ENCODE measurements at places on chromosomes 4 and X.

- DNase-seq, result no peak
Measured at GRCh38 chr4:99061048-99061700, 27.4 kb downstream of the ADH5 start.

DNA sequence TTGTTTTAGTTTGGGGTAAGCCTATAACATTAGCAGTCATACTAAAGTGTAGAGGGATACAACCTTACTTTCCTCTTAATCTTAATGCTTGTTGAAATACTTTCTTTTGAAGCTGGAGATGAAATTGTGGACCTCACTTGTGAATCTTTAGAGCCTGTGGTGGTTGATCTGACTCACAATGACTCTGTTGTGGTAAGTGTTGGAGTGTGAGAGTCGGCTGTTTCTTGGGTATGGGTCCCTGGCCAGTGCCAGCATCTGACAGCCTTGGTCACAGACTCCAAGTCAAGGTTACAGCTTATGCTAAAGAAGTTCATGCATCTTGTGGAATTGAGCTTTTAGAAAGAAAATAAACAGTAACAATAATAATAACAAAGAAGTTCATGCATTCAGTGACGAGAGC lies 31.6 kb downstream of the RNF4 start:
- no peak for DNase-seq

DNA sequence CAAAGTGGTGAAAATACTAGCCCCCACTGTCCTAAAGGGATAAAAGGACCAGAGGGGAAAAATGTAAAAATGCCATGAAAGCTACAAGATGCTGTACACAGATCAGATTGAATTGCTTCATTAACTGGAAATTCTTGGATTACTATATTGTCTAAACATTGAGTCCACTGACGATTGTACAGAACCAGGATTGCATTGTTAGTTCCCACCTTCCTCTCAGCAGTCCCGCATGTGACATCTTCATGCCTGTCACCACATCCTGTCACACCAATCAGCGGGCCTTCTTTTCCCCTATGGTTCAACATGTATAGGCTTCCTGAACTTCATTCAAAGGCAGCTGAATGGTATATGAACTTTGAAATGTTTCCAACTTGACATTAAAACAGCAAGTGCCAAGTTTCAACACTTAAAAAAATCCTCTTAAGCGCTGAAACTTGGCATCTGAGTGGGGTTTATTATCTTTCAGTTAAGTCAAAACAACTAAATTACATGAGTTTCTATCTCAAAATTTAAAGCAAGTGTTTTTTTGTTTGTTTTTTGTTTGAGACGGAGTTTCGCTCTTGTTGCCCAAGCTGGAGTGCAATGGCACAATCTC lies 24.6 kb downstream of the ZRSR2 start:
- DNase-seq, result no peak

DNA sequence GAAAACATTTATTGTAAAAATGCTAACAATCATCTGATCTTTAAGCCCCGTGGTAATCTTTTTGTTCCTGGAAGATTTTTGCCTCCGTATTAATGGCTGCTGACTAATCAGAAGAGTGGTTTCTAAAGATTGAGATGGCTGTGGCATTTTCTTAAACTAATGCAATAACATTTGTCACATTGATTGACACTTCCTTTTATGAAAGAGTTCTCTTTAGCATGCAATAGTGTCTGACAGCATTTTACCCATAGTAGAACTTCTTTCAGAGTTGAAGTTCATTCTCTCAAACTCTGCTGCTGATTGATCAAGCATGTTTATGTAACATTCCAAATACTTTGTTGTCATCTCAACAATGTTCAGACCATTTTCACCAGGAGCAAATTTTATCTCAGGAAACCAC lies 26.8 kb upstream of the UGT2B4 start:
- no peak for DNase-seq

- DNase-seq, result no peak
Measured at GRCh38 chr4:111230265-111230664, 607.4 kb upstream of the PITX2 start.

- DNase-seq, result no peak
Measured at GRCh38 chr4:15182600-15183220, 180.4 kb downstream of the CPEB2 start.

GRCh38 chrX:132819711-132820264 lies 138.6 kb downstream of the HS6ST2 start:
- DNase-seq, result no peak

DNA sequence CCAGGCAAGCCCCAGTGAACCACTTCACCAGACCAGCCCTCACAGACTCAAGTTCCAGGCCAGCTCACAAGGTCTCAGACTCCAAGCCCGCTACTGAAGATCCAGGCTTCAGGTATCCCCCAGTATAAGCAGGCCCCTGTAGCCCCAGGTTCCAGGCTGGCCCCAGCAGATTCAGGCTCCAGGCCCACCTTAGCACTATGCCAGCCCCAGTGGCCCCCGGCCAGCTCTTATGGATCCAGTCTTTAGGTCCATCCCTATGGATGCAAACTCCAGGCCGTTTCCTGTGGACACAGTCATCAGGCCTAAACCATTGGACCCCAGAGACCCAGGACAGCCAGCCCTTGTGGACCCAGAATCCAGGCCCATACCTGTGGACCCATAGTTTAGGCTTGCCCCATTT lies 277.8 kb upstream of the MAGEB18 start:
- DNase-seq, result no peak

GRCh38 chr4:70678383-70678999 lies 9.8 kb upstream of the UTP3 start:
- DNase-seq, result no peak

DNA sequence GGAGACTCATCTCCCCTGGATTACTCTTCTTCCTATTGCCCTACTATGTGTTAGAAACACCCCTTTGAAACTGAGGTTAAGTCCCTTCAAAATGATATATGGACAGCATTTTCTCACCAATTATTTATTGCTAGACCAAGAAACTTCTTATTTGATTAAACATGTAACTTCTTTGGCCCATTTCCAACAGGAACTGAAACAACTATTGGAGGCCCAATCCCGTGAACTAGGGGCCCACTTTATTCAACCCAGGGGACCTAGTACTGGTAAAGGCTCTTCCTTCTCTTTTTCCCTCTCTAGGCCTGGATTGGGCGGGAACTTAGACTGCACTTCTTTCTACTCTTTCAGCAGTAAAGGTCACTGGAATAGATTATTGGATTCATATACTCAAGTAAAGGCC lies 16.7 kb upstream of the COL25A1 start:
- no peak for DNase-seq

GRCh38 chrX:29295987-29296680 lies 708.9 kb downstream of the IL1RAPL1 start:
- no peak for DNase-seq

DNA sequence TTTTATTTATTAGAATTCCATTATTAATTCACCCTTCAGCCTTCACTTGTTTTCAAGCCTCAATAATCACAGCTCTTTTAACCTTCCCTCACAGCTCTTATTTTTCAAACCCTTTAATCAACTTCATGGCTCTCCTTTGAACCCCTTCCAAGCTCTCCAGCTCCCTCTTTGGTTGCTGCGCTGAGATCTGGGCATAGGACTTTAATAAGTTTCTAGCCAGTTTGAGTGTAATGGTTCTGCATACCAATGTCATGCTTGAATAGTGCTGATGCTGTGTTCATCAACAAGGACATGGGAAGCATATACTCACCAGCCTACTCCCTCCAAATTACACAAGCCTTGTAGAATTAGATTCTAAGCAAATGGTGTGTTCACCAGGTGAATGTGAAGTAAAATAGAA lies 3.5 kb upstream of the RNF212 start:
- DNase-seq, result no peak

- no peak for DNase-seq
Measured at GRCh38 chr4:27001398-27002164, 140.9 kb downstream of the STIM2 start.

- no peak for DNase-seq
Measured at GRCh38 chrX:39779952-39780783, 317.6 kb downstream of the BCOR start.

DNA sequence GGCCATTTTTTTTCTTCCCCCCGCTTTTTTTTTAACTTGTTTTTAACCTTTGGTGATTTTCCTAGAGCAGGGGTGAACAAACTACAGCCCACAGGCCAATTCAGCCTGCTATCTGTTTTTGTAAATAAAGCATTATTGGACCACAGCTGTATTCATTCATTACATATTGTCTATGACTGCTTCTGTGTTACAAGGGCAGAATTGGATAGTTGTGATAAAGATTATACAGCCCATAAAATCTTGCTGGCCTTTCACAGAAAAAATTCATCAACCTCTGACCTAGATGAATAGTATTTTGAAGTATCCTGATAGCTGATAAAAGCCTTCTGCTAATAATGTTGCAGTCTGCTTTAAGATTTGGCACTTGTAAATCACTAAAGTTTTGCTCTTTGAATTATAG lies 63.4 kb downstream of the SMAD1 start:
- DNase-seq, result no peak

GRCh38 chr4:126056116-126056650 lies 741.4 kb downstream of the FAT4 start:
- DNase-seq, result no peak

DNA sequence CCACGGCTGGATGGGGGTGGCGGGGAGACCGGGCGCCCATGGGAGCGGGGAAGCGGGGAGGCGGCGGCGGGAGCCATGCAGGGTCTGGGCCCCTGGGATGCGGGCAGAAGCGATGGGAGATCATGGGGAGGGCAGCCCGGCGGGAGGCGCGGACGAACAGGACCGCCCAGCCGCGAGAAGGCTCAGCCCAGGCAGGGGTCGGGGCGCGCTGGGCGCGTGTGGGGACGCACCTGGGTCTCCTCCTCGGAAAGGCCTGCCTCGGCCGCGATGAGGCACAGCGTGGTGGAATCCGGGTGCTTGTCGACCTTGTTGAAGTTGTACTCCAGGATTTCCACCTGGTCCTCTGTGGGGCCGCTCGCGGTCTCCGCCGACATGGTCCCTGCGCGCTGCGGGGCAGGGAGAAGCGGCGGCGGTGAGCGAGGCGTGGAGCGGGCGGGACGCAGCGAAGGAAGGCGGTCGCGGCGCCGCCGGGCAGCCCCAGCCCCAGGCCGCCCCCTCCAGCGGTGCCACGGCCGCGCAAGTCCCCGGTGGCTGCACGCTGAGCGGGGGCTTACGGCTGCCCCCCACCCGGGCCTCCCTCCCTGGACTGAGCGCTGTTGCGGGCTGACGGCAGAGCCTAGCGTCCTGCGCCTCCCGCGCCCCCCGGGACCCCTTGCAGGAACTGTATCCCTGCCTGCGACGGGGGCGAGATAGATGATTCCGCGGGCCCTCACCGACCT lies 25.3 kb downstream of the HOPX start:
- no peak for DNase-seq

DNA sequence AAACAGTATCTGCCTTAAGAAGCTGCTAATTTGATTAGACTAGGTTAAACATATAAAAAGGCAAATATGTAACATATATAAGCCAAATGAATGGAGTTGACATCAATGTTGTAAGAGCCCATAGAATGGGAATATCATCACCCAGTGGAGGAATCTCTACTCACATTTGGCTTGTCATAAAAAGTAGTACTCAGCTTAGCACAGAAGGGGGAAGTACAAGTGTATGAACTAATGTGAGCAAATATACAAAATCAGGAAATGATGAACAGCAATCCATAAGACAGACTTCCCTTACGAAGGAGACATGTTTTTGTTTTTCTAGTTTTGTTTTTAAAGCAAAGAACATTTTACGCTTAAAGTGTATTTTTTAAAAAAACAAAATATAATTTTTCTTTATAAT lies 74.9 kb downstream of the MAB21L2 start:
- DNase-seq, result no peak

GRCh38 chr4:93217431-93217830 lies 611.1 kb upstream of the ATOH1 start:
- peak; percentile 38 for DNase-seq

GRCh38 chr4:56745042-56745441 lies 63.9 kb upstream of the HOPX start:
- DNase-seq, result no peak

DNA sequence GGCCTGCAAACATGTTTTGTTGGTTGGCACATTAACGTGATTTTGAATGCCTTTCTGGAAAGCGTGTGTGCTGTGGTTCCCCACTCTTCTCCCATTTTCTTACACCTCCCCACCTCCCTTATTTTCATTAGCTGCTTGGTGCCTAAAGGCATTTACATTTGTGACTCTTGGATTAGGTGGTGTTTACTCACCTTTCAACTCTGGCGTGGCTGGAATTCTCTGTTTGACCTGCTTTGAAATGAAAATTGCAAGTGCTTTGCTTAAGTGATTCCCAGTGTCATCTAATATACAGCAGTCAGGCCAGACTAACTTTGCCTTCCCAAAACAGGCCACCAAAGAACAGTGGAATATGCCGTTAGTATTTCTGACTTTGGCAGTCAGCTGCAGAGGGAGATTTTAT lies 80.5 kb downstream of the NHSL2 start:
- no peak for DNase-seq

DNA sequence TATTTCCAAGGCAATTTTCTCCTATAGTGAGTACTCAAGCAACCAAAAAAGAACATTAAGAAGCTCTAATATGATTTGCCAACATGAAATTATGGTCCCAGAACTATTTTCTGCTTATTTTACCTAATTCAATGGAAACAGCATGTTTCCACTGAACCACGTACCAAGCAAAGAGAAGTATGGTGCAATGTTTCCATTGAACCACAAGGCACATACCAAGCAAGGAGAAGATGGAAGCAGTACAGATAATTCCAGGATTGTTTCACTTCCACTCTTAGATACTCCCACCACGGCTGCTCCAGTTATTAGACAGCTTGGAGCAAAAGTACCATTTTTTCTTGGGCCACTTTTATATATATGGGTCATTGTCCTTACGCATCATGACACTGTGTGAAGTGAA lies 164.9 kb downstream of the RNF150 start:
- DNase-seq, result no peak

DNA sequence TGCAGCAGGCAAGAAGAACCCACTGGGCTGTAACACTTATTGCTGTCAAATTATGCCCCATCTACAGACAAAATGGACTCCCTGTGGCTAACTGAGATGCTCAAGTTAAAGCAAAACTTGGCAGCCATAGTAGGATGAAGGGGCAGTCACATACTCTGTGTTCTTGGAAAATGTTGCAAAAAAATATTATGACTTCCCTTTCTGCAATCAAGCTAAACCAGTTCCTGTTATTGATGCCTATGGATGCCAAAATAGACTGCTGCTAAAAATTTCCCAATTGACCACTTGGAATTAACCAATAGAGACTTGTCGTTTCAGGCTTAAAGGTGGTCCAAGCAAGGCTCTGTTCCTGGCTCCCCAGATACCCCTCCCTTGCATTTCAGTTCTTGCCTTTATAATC lies 49.5 kb downstream of the IQCM start:
- DNase-seq, result no peak

- no peak for DNase-seq
Measured at GRCh38 chrX:1554469-1555210, 17.7 kb upstream of the P2RY8 start.

- DNase-seq, result no peak
Measured at GRCh38 chr4:156330436-156331031, 376.9 kb upstream of the CTSO start.

Data from NCI-H187 treated with DMSO at 0.1 percent for 48 hours (cell line).